ENCODE measurements at places on chromosomes 5 and 9.
A peak's percentile ranks its signal among the peaks of the same experiment; 100 is the strongest.

DNA sequence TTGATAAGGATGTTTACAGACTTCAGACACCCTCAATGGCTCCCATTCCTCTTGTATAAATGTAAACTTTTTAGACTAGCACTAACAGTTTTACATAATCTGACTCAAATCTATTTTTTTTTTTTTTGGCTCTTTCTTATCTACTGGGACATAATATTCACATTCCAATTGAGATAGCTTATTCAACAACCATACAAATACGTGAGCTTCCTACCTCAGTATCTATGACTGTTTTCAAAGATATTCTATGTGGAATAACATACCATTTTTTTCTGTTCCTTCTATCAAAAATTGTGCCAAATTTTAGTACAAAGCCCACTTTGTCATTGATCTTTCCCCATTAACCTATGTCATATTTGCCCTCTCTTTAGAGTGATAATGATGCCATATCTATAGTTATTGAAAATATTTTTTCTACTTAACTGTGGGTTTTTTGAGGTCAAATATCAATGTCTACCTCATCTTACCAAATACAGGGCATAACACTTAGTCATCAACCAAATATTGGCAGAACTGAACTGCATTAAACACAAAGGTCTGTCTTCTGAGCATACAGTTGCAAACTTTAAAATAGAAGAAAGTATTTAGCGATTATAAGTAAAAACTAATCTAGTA, 482.6 kb downstream of the PTPRD start:
- DNase-seq = no peak

DNA sequence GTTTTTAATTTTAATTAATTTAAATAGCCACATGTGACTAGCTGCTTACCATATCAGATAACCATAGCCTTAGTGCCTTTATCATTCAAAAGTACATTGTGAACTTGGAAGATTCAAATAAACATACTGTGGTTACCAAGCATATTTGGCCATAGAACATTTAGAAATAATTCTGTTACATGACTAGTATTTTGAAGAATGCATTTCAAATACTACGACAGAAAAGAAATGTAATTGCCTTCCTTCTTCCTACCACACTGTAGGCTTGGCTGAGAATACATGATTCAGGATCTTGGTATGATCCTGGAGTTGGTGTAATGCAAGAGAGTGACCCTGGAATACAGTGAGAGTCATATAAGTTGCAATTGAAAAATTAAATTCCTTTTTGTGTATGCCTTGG, 109.7 kb upstream of the PCA3 start:
- no peak for DNase-seq

- no peak for DNase-seq
Observed at GRCh38 chr5:149134778-149135500, 6.4 kb upstream of the ABLIM3 start.

- peak; percentile 10 for DNase-seq
Observed at GRCh38 chr9:130908146-130908877, 11.7 kb upstream of the QRFP start.

DNA sequence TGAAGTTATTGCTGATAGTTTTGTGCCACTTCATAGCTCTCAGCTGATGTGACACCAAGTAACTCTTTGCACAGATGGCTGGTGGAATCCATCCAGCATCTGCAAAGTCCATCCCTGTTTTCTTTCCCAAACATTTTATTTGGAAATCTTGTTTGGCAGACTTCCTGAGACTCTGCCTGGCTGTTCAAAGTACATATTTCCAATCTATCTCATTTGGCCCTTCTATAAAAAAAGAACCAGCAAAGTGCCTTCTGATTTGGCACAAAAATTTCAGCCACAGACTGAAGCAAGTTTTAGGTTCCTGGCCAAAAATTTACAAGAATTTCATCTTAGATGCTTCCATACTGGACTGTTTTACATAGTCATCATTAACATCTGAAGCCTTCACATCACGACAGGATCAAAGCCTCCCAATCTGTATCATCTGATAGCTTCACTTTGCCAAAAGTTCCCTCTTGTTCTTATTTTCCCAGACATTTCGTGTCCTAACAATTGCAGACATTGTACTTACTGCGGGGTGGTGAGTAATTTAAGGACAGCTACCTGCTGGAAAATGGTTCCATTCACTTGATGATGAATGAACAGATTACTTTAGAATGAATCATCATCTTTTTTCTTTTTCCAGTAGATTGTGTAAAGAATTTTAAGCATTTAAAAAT, 377.3 kb downstream of the KIAA0825 start:
- no peak for DNase-seq

DNA sequence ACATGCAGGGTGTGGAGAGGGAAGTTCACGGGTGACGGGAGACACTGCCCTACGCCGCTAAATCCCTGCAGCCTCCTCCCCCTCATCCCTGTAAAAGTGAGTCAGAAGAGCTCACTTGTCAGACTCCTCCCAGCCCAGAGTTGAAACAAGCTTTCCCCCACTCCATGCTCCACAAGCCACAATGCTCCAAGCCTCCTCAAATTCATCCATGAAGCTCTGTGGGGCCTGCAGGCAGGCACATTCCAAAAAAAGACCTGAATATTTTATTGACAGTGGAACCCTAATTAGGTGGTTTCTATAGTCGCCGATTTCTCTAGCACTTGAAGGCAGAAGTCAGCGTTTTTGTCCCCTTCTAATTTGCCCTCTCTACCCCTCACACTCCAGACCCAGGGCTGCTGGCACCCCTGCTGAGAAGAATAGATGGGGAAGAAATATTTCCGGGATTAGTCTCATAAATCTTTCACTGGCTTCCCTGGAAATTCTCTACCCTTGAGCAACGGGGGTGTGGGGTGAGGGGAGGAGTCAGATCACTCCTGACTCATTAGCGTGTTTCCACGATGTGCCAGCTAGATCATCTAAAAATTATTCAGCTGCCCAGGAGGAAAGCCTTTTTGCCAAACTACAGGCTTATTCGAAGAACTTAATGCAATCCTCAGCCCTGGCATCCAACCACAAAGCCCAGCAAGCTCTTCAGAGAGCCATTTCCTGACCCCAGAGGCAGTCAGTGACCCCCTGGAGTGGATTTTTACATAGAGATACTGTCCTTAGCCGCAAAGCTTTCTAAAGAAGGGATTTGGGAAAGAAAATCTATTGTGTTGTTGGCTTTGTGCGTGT, 97.1 kb downstream of the ENC1 start:
- DNase-seq = no peak

- no peak for DNase-seq
Observed at GRCh38 chr9:82281066-82281465, 292.5 kb downstream of the SPATA31D1 start.

DNA sequence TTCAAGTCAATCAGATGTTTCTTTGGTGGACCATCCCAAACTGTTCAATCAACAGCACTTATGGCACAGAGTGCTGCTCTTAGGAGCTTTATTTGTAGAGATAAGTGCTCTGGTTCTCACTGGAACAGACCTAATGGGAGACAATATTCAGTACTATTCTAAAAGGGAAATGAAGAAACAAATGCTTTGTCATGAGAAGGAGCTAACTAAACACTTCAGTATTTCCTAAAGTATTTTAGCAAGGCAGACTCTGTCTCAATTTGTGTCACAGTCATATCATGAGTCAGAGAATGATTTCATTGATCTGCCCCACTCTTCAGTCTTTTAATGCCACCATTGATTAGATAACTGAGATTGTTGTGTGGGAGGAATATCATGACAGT, 175.3 kb downstream of the SLF1 start:
- DNase-seq = no peak

GRCh38 chr5:88674356-88675167, 208.4 kb downstream of the MEF2C start:
- DNase-seq = peak; percentile 88

DNA sequence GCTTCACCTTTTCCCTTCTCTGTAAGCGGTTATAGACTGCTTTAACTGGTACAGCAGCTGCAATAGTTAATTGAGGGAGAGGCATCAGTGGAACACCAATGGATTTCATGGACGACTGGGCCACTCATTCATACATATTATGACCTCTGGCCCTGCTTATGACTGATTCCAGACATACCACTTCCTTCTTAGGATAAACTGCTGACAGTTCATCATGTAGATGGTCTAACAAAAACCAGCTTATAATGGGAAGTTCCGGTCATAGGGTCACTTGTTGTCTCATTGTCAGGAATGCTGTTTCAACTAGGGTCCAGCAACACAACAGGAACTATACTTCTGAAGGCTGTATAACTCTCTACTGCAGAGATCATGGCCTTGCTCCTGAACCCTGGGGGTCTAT, 265.2 kb upstream of the RASA1 start:
- DNase-seq = no peak

GRCh38 chr9:69458176-69458575, 133.2 kb downstream of the ENTREP1 start:
- DNase-seq = no peak

GRCh38 chr5:102794677-102795331, 39.7 kb downstream of the PAM start:
- DNase-seq = no peak

DNA sequence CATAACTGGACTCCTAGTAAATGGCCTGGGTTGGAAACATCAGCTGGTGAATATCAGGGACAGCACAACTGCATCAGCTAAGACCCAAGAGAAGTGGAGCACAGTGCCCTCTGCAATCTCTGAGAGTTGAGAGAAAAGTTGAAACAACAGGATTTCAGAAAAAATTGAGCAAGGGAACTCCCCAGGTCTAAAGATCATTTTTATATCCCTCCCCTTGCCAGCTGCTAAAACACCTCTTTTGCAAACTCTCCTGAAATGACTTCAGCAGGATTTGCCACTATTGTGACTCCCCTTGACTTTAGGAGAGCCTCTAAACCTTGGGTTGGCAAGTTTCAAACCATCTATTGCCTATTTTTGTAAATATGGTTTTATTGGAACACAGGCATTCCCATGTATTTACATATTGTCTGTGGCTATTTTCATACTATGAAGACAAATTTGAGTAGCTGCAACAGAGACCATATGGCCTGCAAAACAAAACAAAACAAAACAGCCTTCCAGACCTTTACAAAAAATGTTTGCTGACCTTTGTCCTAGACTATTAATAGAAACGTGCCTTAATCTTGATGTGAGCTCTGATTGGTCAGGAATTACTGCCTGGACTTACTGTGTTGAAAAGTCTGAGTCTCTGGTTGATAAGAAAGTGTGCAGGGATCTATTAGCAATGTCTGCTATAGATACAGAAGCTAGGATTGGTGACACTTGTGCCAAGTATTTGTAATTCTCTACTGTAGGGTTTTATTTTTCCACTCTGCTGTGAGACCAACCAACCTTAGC, 37.7 kb upstream of the PLPPR1 start:
- no peak for DNase-seq

DNA sequence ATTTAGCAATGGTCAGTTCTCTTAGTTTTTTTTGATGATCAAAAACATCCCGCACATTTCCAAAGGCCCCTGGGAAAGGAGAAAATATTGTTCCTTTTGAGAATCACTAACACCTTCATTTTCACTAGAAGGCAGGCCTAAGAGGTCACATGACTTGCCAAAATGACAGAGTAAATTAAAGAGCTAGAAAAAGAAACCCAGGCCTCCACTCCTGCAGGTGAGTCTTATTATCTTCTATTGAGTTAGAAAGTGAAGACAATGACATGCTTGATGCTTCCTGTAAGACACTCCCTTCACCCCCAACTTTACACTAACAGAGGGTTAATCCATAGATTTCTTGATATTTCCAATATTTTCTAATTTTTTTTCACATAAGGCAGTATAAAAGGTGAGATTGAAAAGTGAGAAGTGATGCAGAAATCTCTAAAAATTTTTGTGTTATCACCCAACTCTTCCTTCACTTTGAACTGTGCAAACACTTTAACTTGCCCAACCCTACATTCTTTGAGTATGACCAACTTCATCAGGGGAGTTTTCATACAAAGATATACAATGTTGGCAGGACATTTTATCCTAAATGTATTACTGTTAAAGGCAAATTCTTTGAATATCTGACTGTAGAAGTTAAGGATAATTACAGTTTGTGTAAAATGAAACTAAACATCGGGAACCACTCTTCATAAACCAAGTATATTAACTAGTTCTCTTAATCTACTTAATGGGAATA, 57.1 kb downstream of the SUB1 start:
- DNase-seq = no peak

DNA sequence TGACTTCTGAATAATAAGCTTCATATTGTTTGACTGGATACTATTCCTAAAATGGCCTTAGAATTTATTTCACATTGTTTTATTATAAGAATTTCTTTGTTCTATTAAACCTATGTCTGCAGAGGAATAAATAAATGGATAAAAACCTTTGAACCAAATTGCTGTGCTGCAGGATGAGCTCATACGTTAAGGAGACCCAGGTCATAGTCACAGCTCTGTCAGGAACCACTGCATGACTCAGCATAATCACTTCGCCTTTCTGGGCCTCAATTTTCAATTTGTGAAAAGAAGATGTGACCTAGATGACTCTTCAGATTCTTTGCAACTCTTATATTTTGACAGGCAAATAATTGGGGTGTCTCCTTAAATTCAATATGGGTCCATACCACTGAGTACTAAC, 36.7 kb upstream of the HMHB1 start:
- no peak for DNase-seq

- DNase-seq = no peak
Observed at GRCh38 chr5:26674846-26675245, 363.5 kb downstream of the CDH9 start.

DNA sequence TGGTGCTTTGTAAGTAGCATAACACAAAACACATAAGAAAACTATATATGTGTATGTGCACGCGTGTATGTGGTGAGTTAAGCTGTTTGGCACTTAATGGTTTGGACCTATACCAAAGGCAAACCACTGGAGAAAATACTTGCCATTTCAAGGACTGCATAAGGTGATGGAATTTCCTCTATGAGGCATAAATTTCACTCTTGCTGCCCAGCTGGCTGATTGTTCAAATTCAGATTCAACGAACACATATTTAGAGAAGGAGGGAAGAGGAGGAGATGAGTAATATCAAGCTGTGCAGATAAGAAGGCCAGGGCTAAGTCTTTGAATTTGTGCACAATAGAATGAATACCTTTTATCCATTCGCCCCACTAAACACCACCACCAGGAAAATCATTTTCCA, 470.6 kb upstream of the MPDZ start:
- no peak for DNase-seq

- DNase-seq = no peak
Observed at GRCh38 chr5:106443746-106444145, 1227.0 kb downstream of the EFNA5 start.

DNA sequence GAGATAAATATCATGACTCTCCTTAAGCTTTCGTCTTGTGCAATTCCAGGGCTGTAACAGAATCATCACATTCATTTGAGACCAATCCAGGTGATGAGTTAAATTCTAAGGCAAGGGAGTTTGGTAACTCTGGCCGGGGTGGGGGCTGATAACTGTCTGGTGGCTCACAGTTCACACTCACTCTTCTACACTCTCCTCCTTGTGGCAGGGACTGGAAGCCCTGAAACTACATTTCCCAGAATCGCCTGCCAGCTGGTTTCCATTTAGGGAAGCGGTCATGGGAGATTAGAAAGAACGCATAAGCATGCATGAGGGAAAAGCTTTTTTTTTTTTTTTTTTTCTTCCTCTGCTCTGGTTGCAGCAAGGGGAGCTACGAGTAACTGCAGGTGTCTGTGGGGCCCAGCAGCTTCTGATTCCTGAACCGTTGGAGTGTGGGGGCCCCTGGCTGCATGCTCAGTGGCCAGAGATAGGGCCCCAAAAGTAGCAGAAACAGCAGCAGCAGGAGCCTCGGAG, 154.8 kb upstream of the TBC1D2 start:
- peak; percentile 42 for DNase-seq

GRCh38 chr5:177367981-177368868, 10.5 kb downstream of the RGS14 start:
- no peak for DNase-seq

Data from midbrain (tissue), 1 donor.